WTC11 (cell line): ENCODE measurements at places on chromosomes 6 and 20.

DNA sequence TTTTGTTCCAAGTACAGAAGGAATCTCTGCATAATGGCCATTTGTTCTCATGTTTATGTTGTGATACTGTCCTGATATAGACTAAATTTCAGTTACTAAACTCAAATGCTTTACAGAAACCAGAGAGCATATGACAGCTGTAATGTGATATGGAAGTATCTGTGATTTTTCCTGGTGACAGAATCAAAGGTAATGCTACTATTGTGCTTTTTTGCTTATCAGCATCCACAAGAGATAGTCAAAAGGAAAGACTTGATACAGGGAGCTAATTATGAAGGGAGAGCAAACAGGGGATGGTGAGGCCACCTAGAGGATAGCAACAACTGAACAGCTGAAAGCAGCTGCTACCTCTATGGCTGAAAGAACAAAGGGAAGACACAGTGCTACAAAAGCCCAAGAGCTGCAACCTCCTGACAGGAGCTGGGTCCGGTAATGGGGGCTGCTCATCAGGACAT is 181.4 kb downstream of the PHF3 start:
- DNase-seq, result no peak

GRCh38 chr20:19916531-19917485 is 100.4 kb upstream of the NAA20 start:
- no peak for DNase-seq

- no peak for DNase-seq
These were observed 348.6 kb downstream of the CD109 start for GRCh38 chr6:74044417-74045096.

DNA sequence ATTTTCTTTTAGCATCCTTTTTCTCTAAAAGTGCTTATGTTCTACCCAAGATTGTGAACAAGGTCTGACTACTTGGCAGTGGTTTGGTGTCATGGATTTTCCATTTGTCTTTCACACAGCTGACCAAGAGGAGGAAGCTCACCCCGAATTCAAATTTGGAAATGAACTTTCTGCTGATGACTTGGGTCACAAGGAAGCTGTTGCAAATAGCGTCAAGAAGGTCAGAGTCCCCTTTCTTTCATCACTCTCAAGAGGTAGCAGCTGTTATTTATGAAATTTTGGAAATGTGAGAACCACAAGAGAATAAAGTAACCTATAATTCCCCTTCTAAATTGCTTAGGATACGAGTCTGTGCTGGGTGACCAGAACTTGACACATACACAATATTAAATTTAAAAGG is 113.0 kb upstream of the LAMP5 start:
- no peak for DNase-seq

- no peak for DNase-seq
These were observed 24.1 kb downstream of the DEK start for GRCh38 chr6:18240230-18240629.

GRCh38 chr20:11852189-11852588 is 65.5 kb upstream of the BTBD3 start:
- no peak for DNase-seq

- no peak for DNase-seq
These were observed 19.6 kb downstream of the DYNLRB1 start for GRCh38 chr20:34535857-34536256.

GRCh38 chr20:57618091-57618763 is 2.0 kb downstream of the ZBP1 start:
- no peak for DNase-seq

GRCh38 chr20:35551503-35551902 is 9.6 kb downstream of the ERGIC3 start:
- DNase-seq, result no peak

DNA sequence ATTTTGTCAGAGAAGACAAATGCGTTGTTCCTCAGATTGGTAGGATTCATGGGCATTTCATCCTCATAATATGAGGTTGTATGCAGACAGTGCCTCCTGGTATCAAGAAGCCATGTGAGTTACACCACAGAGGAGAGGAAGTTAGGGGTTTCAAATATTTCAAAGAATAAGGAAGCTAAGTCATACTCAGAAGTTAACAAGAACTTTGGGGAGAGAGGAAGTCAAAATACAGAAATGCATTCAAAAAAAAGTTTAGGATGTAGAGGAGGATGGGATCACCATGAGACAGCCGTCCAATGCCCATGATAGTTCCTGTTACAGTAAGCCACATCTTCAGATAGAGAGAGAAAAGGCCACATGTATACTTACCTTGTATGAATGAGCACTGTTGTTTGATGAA is 22.3 kb downstream of the HLA-DOB start:
- no peak for DNase-seq

DNA sequence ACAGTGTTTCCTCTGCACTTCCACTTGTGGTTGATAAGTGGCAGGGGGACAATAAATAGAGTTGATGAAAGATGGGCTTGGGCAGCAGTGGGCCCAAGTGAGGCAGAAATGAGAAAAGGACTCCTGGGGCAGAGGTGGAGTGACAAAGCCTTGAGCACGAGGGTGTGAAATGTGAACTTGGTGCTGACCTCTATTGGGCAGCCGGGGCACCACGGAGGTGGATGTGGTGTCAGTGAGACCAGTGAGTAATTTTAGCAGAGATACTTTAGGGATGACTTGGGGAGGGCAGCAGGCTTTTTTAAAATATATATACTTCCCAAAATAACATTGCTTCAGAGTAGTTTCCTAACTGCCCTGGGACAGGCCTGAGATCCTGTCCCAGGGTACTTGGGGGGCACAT is 30.6 kb upstream of the MYLK2 start:
- peak; percentile 25 for DNase-seq

GRCh38 chr6:159973951-159974350 is 5.1 kb downstream of the IGF2R start:
- no peak for DNase-seq

- no peak for DNase-seq
These were observed 33.9 kb downstream of the COL12A1 start for GRCh38 chr6:75171986-75172385.

DNA sequence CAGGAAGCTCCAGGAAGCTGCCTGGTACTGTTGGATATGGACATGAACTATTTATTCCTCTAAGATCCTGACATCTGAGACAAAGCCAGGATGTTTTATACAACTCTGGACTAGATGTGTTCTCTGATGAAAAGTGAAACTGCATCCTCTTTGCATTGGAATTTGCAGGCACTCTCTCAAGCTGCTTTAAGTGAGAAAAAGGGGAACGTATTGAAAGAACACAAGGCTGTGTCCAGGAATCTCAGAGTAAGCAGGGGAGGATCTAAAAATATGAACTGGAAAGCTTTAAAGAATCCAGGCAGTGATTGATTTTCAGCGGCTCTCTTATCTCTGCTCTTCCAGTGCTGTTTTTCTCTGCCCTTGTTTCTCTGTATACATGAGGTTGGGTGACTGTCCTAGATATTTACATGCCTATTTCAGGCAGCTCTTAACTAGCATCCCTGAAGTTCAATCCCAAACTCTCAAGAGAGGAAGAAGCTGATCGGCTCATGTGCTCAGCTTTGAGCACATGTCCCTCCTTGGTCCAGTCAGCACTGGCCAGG is 193.8 kb downstream of the PLCB4 start:
- DNase-seq, result no peak

DNA sequence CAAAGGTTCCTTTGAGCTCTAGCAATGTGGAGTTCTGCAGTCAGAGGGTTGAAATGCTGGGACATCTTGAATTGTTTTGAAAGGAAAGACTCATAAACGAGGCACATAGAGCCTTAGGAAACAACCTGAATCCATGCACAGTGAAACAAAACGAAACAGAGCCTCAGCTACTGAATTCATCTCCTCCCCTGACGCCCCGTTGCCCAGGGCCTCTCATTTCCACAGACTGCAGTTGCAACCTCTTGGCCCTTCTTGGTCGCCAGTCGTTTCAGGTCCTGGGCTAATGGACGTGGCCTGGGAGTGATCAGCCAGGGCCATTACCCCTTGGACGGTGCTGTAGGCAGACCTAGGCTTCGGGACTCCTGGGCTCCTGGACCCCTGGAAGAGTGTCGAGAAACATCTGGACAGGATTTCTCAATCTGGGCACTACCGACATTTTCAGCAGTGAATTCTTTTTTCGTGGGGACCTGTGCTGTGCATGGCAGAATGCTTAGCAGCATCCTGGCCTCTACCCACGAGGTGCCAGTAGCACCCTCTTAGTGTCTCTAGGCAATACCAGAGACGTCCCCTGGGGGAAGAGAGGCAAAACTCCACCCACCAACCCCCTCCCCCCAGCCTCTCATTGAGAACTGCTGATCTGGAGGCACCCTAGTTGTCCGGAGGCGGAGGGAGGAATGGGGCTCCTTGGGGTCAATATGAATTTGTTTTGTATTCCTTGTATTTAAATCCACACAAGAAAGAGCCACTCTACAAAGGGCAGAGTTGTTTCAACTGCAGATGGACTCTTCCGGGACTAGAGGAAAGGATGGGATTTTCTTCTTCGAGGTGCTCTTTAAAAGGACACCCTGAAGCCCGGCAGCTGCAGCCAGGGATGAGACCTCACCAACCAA is 50.2 kb downstream of the TMEM242 start:
- peak; percentile 37 for DNase-seq
